ENCODE measurements at places on chromosomes 13 and 19.

- DNase-seq, result no peak
These were observed 607 bp downstream of the NFIC start for GRCh38 chr19:3366753-3367627.

DNA sequence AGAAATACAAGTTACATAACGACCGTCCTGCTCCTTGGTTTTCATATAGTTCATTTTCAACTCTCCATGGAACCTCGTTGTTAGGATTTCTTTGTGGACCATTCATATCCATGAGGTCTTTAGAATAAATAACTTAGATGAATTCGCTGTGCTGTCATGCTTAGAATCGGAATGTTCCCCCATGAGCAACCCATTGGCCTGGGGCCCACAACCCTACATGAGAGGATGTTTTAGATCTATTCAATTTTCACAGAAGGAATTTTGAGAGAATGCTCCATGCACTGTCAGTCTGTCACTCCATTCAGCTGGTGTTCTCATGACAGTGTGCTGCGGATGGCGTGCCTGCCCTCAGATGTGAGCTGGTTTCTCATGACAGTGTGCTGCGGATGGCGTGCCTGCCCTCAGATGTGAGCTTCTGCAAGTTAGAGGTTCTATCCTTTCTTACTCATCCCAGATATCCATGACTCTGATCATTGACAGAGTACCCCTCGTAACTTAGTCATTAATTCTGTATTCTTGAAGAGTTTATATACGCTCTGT is 1193.1 kb downstream of the EFNB2 start:
- DNase-seq, result no peak

DNA sequence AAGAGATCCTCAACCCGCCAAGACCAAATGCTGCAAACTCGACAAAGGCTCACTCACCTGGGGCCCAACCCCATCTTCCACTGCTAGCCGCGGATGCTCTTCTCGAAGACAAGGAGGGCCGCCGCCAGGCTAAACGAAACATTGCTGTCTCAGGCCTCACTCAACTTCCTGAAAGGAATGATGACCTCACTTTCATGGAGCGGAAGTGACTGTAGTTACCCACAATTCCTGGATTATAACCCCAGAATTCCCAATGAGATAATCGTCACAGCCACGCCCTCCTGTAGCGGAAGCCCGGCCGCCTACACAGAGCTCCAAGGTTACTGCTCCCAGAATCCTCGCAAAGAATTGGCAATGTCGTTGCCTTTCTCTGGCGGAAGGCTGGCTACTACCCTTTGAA is 10.5 kb upstream of the ZNF112 start:
- no peak for DNase-seq

GRCh38 chr13:43514311-43514710 is 272.5 kb downstream of the ENOX1 start:
- DNase-seq, result no peak

DNA sequence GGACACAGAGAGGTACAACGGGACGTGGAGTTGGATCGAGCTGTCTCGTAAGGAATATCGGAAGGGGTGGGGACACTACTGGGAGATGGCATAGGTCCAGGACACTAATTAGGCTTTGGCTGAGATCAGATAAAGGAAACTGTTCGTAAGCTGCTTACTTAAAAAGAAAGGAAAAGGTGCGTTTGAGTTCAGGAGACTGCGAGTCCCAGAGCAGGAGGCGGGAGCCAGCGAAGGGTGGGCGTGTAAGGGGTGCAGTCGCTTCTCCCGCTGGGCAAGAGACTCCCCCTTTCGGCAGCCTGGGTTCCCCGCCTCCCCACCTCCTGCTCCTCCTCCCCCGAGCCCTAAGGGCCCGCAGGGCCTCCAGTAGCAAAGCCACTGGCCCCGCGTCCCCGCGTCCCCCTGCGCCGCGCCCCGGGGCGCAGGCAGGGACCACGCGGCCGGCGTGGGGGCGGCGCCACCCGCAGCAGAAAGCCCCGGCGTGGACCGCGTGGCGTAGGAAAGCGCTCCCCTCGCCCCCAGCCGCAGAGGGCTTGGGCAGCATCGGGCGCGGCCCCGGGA is 547 bp downstream of the ABCC4 start:
- peak; percentile 12 for DNase-seq

DNA sequence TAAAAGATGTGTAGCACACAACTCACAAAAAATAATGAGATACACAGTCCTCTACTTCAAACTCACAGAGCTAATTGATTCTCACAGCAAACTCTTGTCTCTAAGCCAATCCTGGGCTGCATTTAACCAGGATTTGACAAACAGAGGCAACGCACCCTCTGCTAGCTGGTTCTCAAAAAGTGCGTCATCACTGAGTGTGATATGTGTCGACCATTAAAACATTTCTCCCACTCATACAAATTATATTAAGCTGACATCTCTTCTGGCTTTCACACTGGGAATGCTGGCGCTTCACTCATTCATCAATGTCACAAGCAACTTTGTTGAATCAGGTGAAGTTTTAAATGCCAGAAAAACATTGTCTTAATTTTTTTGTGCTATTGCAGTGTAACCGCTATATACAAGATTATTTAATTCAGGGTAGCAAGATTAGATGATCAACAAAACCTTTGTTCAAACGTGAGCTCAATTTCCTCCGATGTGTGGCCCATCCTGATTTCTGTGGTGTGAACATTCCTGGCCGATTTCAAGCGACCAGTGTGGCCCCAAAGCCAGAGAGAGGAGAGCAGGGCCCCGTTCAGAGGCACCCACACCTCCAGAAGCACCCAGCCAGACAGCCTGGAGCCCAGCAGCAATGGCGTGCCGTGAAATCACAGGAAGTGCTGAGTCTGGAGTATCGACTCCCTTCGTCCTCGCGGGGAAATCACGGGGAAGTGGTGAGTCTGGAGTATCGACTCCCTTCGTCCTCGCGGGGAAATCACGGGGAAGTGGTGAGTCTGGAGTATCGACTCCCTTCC is 49.4 kb downstream of the RASA3 start:
- DNase-seq, result no peak

- DNase-seq, result no peak
These were observed 69.3 kb downstream of the KLF12 start for GRCh38 chr13:74064805-74065312.

- DNase-seq, result no peak
These were observed 423.4 kb downstream of the FOXO1 start for GRCh38 chr13:40243047-40243446.

DNA sequence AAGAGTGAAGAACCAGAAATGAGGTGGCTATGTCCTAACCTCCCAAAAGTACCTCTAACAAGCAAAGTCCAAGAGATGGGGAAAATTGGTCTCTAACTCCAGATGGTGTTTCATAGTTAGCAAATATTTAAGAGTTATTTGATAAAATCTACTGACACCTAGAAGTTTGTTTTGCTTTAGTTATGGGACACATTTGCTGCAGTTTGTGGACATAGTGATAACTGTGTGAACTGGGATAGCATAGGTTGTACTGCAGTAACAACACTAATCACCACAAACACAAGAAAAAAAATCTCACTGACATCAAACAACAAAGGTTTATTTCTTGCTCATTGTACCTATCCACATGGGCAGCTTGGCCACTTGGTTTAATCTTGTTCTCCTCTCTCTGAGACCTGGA is 965.0 kb upstream of the SPRY2 start:
- DNase-seq, result no peak

- DNase-seq, result no peak
These were observed 8.7 kb downstream of the SIRT2 start for GRCh38 chr19:38890686-38891085.

- DNase-seq, result no peak
These were observed 1249.4 kb upstream of the SLC10A2 start for GRCh38 chr13:104315606-104316005.

DNA sequence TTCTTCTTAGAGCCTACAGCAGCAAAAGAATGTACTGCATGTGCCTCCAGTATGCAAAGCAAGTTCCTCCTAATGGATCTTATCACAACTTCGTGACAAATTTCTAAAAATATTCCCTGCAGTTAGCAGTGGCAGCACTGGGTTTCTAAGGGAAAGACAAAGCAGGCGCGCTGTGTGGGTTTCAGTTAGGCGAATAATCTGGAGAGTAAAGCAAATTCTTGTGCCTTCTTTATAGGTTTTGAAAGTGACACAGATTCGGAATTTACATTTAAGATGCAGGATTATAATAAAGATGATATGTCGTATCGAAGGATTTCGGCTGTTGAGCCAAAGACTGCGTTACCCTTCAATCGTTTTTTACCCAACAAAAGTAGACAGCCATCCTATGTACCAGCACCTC is 167.9 kb downstream of the LMO7 start:
- DNase-seq, result no peak

DNA sequence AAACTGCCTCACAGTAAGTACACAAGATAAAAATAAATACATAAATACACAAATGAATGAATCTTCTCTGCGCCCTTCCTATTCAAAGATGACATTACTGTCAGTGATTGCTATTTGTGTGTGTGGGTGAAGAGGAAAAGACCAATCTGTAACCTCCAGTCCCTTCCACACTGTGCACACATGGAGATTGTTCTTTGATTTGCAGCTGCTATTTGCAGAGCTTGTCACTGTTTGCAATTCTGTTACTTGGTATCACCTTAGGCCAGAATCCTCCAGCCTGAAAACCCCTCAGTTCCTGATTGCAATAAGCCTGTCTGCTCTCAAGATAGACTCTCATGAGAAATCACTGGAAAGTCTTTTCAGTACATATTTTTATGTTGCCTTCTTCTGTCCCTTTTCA is 1314.9 kb downstream of the PCDH9 start:
- DNase-seq, result no peak

DNA sequence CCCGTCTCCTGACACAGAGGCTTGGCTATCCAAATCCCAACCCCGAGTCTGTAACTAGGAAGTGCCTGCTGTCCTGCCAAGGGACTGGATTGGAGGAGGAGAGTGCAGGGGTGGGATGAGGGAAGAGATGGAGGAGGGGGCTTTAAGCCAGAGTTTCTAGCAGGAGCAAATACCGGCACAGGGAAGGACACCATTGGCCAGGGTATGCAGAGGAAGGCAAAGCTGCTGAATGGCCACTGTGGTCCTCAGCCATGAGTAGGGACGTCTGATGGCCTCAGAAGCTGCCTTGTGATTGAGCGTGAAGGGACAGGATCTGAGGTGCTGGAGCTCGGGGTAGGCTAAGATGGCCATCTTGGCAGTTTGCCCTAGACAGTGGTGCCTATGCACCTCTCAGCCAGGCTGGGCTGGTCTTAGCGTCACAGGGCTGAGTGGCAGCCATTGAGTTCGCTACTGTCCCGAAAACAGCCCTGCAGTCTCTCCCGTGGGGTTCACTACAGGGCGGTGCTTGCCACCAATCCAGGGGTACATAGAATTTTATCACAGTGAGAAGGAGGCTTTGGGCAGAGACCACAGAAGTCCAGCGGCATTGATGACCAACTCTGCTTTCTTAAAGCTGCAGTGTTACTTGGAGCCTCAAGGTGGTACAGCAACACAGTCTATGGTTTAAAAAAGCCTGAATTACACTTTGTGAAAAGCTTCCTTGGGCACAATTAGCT is 61.8 kb downstream of the AKAP11 start:
- no peak for DNase-seq

DNA sequence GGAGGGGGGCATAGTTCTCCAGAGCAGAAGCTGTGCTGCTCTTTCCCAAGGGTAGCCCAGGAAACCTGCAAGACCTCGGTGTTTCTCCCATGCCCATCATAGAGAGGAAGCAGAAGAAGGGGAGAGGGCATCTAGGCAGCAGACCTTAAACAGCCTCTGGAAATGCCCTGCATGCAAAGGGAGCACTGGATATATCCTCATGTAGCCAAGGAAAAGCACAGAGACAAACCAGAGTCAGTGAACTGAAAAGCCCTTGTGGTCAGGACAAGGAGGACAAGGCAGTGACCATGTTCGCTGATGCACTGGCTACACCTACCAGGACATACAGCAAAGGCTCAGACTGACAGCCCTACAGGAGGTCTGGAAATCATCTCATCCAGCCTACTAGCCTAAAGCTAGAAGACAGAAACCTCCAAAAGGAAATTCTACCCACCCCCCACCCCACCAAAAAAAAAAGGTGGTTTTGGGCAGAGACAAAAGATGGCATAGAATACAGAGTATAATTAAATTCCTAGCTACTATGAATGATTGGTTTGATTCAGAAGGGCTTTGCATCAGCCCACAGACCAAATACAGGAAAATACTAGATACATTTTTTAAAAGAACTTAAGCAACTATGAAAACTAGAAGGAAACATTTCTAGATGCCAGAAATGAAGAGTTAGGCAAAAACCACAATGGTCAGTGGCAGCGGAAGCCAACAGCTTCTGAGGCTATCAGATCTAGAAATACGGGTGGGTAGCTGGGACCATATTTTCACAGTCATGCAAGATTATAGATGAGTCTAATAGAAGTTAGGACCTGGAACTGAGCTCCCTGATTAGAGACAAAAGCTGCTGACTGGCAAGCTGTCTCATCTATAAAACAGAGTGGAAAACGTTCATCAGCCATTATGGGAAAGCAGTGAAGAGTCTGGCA is 4.4 kb upstream of the TBC1D4 start:
- no peak for DNase-seq

DNA sequence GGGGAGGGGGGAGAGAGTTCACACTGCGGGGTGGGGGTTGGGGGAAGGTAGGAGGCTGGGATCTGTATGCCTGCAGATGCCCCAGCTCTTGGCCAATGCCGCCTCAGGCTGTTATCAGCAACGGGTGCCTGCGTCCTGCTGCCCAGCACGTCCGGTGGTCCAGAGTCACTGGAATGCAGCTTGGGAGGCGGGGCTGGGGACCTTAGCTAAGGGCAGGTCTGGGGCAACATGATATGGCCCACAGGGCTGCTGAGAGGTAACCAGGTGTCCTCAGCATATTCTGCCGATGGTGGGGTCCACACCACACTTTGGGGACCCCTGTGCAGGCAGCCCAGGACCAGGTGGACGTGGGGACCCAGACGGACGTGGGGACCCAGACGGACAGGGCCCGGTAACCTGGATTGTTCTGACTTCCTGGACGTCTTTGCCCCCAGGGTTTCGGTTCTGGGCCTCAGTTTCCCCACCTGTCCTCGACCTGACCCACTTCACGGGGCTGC is 668 bp upstream of the ARHGAP45 start:
- DNase-seq, result no peak

DNA sequence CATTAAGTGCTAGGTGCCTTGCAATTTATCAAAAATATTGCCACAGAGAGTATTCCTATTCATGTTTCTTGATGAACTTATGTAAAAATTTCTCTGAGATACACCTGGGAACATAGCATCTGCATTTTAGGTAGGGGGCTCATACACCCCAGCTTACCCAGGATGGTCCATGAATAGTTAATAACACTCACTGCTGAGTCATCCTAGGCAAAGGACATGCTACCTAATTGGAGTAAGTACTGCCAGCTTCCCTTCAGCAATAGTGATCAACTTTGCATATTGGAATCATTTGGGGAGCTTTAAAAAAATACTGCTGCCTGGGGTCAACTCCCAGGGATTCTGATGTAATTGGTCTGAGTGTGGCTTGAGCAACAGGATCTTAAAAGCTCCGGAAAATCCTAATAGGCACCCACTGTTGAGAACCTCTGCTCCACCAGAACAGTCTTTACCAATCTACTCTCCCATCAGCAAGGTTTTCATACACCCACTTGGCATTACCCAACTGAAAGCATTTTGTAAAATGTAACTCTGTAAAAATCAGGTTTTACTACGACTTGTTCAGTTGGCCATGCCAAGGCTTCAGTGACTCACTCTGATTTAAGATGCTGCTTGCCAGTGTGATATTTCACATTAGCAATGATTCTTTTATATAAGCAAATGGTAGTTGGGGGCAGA is 67.2 kb upstream of the FNDC3A start:
- DNase-seq, result no peak

Data from activated CD4-positive, CD25-positive, alpha-beta regulatory T cell treated with anti-CD3 and anti-CD28 coated beads, Interleukin-2, amount 50 U/mL, for 16 hours (primary cell).